Nucleus accumbens (tissue), 56 donors: ENCODE measurements at places on chromosomes 1 and 21.

DNA sequence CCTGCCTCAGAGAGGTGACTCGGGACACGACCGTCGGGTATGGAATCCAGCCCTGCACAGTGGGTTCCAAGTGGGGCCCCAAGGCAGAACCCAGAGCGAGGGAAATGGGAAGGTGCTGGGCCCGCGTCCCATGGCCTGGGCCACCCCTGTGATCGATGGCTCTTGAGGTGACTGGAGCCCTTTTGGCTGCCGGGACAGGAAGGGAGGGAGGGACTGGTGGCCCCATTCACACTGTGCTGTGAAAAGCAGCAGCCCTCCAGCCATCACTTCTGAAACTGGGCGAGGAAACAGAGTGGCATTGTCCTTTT, 110.4 kb upstream of the IFFO2 start:
- no peak for DNase-seq

- DNase-seq = no peak
Measured at GRCh38 chr1:40247655-40248054, at the start of gene TMCO2. Gene TMCO2 (plus strand): TSS chr1:40247937. CDS start chr1:40247994, 57 bp downstream.

GRCh38 chr1:155850345-155850744, 6.7 kb downstream of the GON4L start:
- DNase-seq = no peak

GRCh38 chr1:163094182-163094581, 25.0 kb downstream of the RGS4 start:
- DNase-seq = no peak

DNA sequence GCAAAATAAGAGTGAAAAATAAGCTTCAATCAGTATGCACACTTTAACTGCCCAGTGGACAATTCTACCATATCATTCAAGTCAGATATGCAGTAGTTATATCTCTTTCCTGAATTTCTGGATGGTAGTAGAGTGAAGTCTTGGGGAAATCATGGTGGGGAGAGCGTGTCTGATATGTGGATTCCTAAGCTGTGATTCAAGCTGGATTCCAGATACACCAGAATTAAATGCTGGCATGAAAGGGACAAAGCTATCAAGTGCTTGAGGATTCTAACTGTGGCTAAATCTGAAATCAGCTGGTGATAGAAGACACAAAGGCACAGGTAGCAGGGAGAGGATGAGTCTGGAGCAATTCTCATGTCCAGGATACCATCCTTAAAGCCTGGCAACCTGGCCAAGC, 323.5 kb downstream of the DUSP10 start:
- DNase-seq = no peak

DNA sequence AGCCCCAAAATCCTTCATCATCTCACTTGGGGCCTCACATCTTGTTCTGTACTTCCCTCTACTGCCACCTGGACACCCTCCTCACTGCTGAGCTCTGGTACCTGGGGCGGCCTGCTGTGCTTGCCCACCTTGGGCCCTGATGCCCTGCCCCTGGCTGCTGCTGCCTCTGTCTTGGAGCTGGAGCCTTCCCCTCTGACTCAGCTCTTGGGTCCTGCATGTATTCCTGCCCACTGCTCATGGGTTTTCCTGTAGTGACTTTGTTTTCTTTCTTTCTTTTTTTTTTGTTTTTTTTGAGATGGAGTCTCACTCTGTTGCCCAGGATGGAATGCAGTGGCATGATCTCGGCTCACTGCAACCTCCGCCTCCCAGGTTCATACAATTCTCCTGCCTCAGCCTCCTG, 37.5 kb downstream of the TRAPPC10 start:
- DNase-seq = no peak

- DNase-seq = no peak
Measured at GRCh38 chr1:161676441-161676840, 13.5 kb downstream of the FCGR2B start.

GRCh38 chr1:229841230-229841629, 215.2 kb downstream of the URB2 start:
- no peak for DNase-seq

DNA sequence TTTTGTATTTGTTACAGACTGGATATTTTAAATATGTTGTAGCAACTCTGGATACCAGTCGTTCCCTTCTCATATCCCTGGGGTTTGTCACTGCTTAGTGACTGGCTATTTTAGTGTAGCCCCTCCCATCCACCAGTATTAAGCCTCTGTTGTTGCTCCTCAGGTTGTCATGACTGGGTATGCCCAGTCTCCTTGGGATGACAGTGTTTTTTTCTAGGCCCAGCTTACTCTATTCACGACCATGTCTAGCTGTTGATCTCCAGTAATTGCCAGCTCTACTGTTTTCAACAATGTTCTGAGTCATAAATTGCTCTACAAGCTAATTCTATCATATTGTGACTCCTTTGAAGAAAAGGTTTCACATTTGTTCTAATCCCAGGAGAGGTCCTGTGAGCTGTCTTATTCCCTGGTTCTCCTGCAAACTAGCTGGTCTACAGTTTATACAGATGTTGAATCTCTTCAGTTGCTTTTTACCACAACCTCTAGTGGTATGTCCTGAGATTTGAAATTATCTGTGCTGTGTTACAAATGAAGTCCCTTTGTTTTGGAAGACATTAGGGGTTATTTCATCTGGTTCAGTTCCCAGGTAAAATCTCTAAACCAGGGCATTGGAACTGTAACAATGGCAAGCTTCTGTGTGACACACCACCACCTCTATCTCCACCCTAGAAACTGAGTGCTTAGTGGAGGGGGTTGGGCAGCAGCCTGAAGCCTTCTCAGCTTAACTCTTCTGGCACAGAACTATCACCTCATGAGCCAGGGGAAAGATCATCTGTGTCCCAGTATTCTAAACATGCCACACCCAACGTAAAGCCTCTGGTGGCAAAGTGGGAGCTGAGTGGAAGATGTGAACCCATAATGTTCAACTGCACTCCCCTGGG, 124.6 kb downstream of the TRIM33 start:
- no peak for DNase-seq

DNA sequence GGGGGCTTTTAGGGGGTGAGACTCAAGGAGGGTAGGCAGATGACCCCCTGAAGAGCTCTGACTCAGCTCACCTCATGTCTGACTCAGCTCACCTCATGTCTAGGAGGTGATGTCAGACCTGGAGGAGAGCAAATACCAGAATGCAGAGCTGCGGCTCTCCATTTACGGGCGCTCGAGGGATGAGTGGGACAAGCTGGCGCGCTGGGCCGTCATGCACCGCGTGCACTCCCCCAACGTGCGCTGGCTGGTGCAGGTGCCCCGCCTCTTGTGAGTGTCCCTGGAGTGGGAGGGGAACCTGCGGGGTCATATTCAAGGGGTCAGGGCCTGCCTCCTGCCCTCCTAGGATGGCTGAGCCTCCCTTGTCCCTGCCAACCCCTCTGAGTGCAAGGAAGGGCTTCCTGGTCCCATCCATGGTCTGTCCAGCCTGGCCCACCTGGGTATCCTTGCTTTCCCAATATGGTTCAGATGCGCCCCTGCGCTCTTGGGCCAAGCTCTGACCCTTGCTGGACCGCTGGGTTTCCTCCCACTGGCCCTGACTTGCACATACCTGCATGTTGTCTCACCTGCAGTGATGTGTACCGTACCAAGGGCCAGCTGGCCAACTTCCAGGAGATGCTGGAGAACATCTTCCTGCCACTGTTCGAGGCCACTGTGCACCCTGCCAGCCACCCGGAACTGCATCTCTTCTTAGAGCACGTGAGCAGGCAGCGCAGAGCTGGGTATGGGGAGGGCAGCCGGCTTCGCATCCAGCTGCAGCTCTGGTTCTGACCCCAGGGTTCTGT, 9.1 kb downstream of the AMPD2 start:
- no peak for DNase-seq
